ENCODE measurements at places on chromosomes 3 and 15. TPM values are rescaled to one million over a fixed set of nuclear protein-coding genes. Genes with fewer than 3 reads are reported as not detected.

DNA sequence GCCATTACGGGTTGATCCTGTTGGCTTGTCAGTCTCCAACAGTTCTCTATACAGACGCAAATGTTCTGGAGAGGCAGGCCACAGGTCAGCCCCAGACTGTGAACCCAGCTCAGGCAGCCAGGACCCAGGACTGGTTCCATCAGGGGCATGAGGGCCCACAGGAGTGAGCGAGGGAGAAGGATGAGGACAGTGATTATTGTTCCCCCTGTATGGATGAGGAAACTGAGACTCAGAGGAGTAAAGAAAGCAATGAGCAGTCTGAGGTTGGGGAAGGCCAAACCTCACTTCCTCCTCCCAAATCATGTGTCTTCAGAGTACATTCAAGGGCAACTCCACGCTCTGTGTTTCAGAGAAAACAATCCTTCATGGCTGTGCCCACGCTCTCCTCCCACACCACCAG lies 121.9 kb downstream of the RPLP1 start:
- DNase-seq = no peak
- H3K36me3 ChIP-seq = no peaks in the 10 kb centered on the region
- H3K27me3 ChIP-seq = no peaks in the 10 kb centered on the region
- no peak overlapping the region for H3K4me3 ChIP-seq

GRCh38 chr15:74893627-74894026 lies 3.8 kb downstream of the MPI start:
- DNase-seq = no peak
- H3K4me3 ChIP-seq = no peak overlapping the region
- H3K36me3 ChIP-seq = peaks cover 15% of the 10 kb centered on the region
- H3K27ac ChIP-seq = no peak overlapping the region
- H3K4me1 ChIP-seq = peaks cover 18% of the 10 kb centered on the region

GRCh38 chr3:9915254-9916141 lies 1.4 kb upstream of the IL17RC start:
- no peaks in the 10 kb centered on the region for H3K27me3 ChIP-seq
- peaks cover 42% of the 10 kb centered on the region for H3K4me1 ChIP-seq
- peaks cover 5% of the 10 kb centered on the region for H3K36me3 ChIP-seq
- DNase-seq = peak; percentile 74
- H3K4me3 ChIP-seq = peak overlapping the region; percentile 79

- H3K4me1 ChIP-seq = peaks cover 60% of the 10 kb centered on the region
- DNase-seq = no peak
- no peak overlapping the region for H3K4me3 ChIP-seq
- no peaks in the 10 kb centered on the region for H3K36me3 ChIP-seq
These were observed 5.6 kb downstream of the FOXL2 start for GRCh38 chr3:138941259-138941885.

DNA sequence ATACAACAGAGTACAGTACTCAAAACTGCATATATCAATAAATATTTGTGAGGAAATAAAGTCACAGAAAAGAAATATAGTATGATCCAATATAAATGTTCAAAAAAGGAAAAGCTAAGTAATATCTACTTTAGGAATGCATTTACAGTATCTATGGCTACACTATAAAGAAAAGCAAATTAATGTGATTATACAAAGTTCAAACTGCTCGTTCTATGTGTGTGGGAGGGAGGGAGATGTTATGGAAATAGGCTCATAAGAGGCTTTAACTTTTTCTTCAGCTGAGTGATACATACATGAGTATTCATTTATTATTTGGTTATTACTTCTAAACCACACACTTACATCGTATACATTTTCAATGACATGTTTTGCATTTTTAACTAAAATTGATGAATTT lies 377.7 kb upstream of the AGTR1 start:
- no peaks in the 10 kb centered on the region for H3K4me1 ChIP-seq
- H3K4me3 ChIP-seq = no peak overlapping the region
- no peaks in the 10 kb centered on the region for H3K27me3 ChIP-seq
- no peak for DNase-seq
- H3K27ac ChIP-seq = no peak overlapping the region

DNA sequence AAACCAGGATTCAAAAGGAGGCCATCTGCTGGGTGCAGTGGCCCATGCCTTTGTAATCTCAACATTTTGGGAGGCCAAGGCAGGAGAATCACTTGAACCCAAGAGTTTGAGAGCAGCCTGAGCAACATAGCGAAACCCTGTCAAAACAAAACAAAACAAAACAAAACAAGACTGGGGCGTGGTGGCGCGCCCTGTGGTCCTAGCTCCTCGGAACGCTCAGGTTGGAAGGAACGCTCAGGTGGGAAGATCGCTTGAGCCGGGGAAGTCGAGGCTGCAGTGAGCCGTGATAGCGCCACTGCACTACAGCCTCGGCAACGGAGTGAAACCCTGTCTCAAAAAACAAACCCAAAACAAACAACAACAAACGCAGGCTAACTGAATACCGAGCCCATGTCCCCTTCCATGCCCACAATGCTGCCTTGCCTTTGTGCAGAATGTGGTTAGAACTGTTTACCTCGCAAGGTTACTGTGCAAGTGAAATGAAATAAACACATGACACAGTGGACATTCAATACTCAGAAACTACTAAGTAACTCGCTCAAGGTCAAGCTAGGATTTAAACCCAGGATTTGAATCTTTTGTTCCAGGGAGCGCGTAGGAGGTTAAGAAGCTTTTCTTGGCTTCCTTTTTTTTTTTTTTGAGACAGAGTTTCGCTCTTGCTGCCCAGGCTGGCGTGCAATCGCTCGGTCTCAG lies 766 bp upstream of the EMC4 start:
- H3K27ac ChIP-seq = peak overlapping the region; percentile 85
- DNase-seq = peak; percentile 45
- H3K4me1 ChIP-seq = peaks cover 12% of the 10 kb centered on the region
- H3K36me3 ChIP-seq = peaks cover 16% of the 10 kb centered on the region
- H3K4me3 ChIP-seq = peak overlapping the region; percentile 97

DNA sequence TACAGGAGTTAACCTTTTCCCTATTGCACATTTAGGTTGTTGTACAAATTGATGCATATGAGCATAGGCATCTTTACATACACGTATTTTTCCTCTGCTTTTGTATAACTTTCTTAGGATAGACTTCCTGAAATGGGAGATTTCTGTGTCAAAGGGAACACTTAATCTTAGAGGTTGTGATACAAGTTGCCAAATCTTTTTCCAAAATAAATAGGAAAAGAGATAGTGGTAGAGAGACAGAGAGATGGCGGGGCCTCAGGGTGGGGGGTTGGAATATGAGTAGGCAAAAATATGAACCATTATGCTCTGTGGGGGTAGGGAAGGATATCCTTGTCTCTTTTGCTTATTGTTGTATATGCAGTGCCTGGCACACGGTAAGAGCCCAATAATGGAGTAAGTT lies 70.7 kb upstream of the UBE2E1 start:
- DNase-seq = no peak
- no peaks in the 10 kb centered on the region for H3K27me3 ChIP-seq
- peaks cover 16% of the 10 kb centered on the region for H3K4me1 ChIP-seq
- no peak overlapping the region for H3K27ac ChIP-seq

GRCh38 chr3:67118635-67119034 lies 120.5 kb downstream of the KBTBD8 start:
- H3K36me3 ChIP-seq = no peaks in the 10 kb centered on the region
- no peak overlapping the region for H3K27ac ChIP-seq
- no peaks in the 10 kb centered on the region for H3K4me1 ChIP-seq
- H3K27me3 ChIP-seq = no peaks in the 10 kb centered on the region
- DNase-seq = no peak
- no peak overlapping the region for H3K4me3 ChIP-seq

GRCh38 chr3:52090933-52091468 lies 34.6 kb upstream of the DUSP7 start:
- H3K4me3 ChIP-seq = no peak overlapping the region
- H3K27me3 ChIP-seq = no peaks in the 10 kb centered on the region
- H3K4me1 ChIP-seq = peaks cover 42% of the 10 kb centered on the region
- H3K36me3 ChIP-seq = no peaks in the 10 kb centered on the region

DNA sequence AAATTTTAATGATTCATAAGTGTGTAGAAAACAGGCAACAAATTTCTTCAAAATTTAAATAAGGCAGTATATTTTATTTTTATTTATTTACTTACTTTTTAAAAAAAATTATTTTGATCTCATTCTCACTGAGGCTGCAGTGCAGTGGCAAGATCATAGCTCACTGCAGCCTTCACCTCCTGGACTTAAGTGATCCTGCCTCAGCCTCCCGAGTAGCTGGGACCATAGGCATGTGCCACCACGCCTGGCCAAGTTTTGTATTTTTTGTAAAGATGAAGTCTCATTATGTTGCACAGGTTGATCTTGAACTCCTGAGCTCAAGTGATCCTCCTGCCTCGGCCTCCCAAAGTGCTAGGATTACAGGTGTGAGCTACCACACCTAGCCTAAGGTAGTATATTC lies 61.2 kb upstream of the XRN1 start:
- H3K36me3 ChIP-seq = peaks cover 5% of the 10 kb centered on the region
- H3K27ac ChIP-seq = no peak overlapping the region
- H3K4me1 ChIP-seq = no peaks in the 10 kb centered on the region

DNA sequence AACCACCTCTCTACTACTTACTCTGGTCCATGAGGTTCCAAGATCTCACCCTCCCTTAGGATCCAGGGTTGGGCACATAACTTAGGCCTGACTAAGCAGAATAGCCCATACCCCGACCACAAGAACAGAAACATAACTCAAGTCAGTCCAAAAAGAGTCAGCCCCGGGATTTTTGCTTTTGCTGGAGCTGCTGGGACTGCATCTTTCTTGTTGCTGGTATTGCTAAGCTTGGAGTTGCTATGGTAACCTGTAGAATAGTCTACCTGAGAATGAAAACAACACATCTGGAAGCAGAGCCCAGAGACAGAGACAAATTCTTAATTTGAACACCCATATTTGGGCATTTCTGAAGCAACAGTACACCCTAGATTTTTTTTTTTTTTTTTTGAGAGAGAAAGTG lies 6.5 kb downstream of the RUBCN start:
- H3K27me3 ChIP-seq = no peaks in the 10 kb centered on the region
- H3K4me3 ChIP-seq = no peak overlapping the region
- H3K36me3 ChIP-seq = no peaks in the 10 kb centered on the region
- DNase-seq = no peak

- no peaks in the 10 kb centered on the region for H3K4me1 ChIP-seq
- H3K27me3 ChIP-seq = no peaks in the 10 kb centered on the region
- no peaks in the 10 kb centered on the region for H3K36me3 ChIP-seq
- H3K27ac ChIP-seq = no peak overlapping the region
- no peak for DNase-seq
These were observed 508.9 kb upstream of the TBL1XR1 start for GRCh38 chr3:177705976-177706823.

GRCh38 chr3:175404027-175404426 lies 544.9 kb downstream of the NAALADL2 start:
- no peak overlapping the region for H3K27ac ChIP-seq
- DNase-seq = no peak
- no peak overlapping the region for H3K4me3 ChIP-seq
- H3K4me1 ChIP-seq = no peaks in the 10 kb centered on the region
- no peaks in the 10 kb centered on the region for H3K27me3 ChIP-seq
- no peaks in the 10 kb centered on the region for H3K36me3 ChIP-seq

DNA sequence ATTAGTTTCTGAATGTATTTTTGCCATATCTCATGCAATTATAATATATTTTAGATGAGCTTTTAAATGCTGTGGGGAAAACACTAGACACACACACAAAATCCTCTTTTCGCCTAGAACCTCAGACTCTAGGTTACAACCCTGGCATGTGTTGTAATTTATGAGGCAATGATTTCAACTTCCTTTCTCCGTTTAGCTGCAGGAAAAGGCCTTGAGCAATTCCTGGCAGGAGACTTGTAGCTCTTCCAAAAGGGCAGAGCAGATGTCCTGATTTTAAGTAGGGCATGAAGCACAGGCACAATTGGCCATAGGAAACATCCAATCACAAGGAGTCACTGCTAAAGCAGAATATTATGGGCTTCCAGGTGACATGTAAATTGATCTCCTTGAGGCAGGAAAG lies 82.0 kb downstream of the GPR156 start:
- no peak overlapping the region for H3K4me3 ChIP-seq
- no peaks in the 10 kb centered on the region for H3K27me3 ChIP-seq
- peak overlapping the region; percentile 69 for H3K27ac ChIP-seq
- peaks cover 5% of the 10 kb centered on the region for H3K4me1 ChIP-seq
- no peaks in the 10 kb centered on the region for H3K36me3 ChIP-seq

- H3K4me3 ChIP-seq = no peak overlapping the region
- peaks cover 6% of the 10 kb centered on the region for H3K4me1 ChIP-seq
- H3K36me3 ChIP-seq = no peaks in the 10 kb centered on the region
- no peak for DNase-seq
- no peaks in the 10 kb centered on the region for H3K27me3 ChIP-seq
- no peak overlapping the region for H3K27ac ChIP-seq
These were observed 28.4 kb downstream of the GRIP2 start for GRCh38 chr3:14511623-14512280.

- no peaks in the 10 kb centered on the region for H3K27me3 ChIP-seq
- H3K27ac ChIP-seq = no peak overlapping the region
- H3K4me3 ChIP-seq = no peak overlapping the region
- DNase-seq = peak; percentile 39
- no peaks in the 10 kb centered on the region for H3K36me3 ChIP-seq
These were observed 266.8 kb downstream of the ZNF385D start for GRCh38 chr3:21484057-21484827.

DNA sequence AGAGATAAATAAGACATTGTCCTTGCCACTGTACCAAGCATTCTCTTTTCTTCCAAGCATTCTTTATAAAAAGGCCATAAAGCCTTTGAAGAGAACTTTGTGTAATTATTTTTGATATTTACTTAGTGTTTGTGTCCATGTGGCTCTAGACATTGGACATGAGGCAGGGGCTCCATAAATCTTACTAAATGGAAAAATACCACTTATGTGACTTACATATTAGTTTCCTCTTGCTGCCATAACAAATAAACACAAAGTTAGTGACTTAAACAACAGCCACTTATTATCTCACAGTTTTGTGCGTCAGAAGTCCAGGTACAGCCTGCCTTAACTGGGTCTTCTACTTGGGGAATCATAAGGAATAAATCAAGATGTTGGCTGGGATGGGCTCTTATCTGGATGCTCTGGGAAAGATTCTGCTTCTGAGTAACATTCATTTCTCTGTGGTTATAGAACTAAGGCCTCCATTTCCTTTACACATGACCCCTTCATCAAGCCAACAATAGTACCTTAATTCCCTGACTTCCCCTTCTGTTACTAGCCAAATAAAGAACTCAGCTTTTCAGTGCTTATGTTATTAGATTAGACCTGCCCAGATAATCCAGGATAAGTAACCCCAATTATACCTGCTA lies 59.9 kb upstream of the COL8A1 start:
- no peaks in the 10 kb centered on the region for H3K36me3 ChIP-seq
- DNase-seq = no peak
- no peak overlapping the region for H3K27ac ChIP-seq
- no peaks in the 10 kb centered on the region for H3K4me1 ChIP-seq
- H3K27me3 ChIP-seq = no peaks in the 10 kb centered on the region
- no peak overlapping the region for H3K4me3 ChIP-seq

TRPM1 gene
- not detected for total RNA-seq

CD96 gene
- 4.9 TPM for total RNA-seq

CADM2 gene
- total RNA-seq = 1.1 TPM

RHOV gene
- total RNA-seq = not detected

DGKG gene
- 7.4 TPM for total RNA-seq

TMEM266 gene
- total RNA-seq = 2.4 TPM

FANCD2 gene
- total RNA-seq = 23.0 TPM

CP gene
- total RNA-seq = 3.9 TPM

GATA2 gene
- total RNA-seq = 17.8 TPM

GPR87 gene
- total RNA-seq = 0.34 TPM

FBXW12 gene
- total RNA-seq = not detected

CACNA2D2 gene
- 203 TPM for total RNA-seq

LCTL gene
- not detected for total RNA-seq
